ENCODE measurements at places on chromosomes 4 and X.

GRCh38 chr4:143420227-143420626, 83.6 kb downstream of the GAB1 start:
- DNase-seq: no peak

GRCh38 chr4:101098666-101099400, 248.5 kb downstream of the PPP3CA start:
- DNase-seq: no peak

DNA sequence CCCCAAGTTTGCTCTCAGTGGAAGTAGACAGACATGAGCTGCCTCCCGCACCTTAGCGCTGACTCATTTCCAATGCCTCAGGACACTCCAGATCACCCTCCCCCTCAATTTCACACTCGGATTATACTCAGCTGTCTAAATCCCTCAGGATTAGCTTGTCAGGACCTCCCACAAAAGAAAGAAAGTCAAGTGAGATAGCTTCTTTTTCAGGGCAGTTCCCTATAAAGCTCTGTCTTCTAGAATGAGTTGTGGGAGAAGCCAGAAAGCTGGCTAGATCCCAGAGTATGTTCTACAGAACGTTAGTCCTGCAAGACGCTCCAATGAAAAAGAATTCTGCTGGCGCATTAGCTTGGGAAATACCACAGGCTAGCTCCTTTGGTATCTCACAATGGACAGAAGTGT, 51.2 kb upstream of the MTNR1A start:
- peak; percentile 66 for DNase-seq

- DNase-seq: no peak
Observed at GRCh38 chr4:83556816-83557215, 20.9 kb downstream of the GPAT3 start.

GRCh38 chr4:19522966-19523365, 728.7 kb upstream of the SLIT2 start:
- no peak for DNase-seq

GRCh38 chrX:23919148-23919547, 11.3 kb downstream of the CXorf58 start:
- DNase-seq: no peak

GRCh38 chr4:114108869-114109268, 129.4 kb upstream of the ARSJ start:
- peak; percentile 69 for DNase-seq

- DNase-seq: no peak
Observed at GRCh38 chrX:1464041-1464970, 11.6 kb upstream of the ASMTL start.

- DNase-seq: no peak
Observed at GRCh38 chr4:86033171-86033570, 326.7 kb downstream of the MAPK10 start.

- peak; percentile 79 for DNase-seq
Observed at GRCh38 chr4:8267077-8267476, 2.5 kb upstream of the HTRA3 start.

DNA sequence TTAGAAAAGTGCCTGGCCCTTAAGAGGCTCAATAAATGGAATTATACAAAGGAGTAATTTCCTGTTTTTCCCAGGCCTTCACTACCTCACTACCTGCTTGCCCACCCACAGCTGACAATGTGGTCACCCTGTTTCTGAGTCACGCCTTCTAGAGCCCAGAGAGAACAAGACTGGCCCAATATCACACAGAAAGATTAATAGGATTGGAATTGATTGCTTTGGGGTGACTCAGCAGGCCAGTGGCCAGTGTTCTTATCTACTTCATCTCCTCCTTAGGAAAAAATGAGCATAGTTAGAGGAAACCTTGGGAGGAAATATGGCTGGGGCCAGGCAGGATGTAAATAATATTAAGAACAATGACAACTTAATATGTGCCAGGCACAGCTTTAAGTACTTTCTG, 4.5 kb upstream of the FGF16 start:
- no peak for DNase-seq

- DNase-seq: no peak
Observed at GRCh38 chrX:115960440-115961084, 210.0 kb upstream of the AGTR2 start.

DNA sequence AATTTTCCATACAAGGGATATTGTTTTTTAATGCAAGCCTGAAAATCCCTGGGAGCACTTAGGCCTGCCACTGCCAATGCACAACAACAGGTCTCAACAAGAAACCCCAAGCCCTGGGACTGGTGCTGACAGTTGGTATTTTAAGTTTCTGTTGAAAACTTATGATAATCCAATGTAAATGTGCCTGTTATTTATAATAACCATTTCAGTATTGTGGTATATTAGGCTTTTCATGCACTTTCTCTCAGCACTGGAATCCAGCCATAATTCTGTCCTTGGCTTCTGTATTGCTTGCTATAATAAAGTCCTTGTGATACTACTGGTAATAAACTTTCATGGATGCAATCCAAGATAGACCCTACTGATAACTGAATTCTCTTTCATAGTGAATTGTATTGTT, 218.9 kb downstream of the PCDH7 start:
- no peak for DNase-seq

DNA sequence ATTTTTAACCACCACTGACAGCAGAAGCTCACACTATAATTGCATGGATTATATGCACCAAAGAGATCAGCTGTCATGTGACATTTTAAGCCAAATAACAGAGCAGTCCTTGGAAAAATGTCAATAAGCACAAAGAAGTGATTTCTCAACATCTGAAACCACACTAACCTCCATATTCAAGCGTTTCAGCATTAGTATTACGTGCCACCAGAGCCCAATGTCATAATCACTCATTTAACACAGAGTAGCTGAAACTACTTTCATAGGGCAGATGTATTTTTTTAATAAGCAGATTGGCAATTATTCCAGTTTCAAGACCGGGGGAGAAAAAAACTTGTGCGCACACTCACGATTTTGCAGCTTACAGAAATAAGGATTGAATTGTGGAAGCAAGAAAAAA, 76.6 kb downstream of the SH3KBP1 start:
- DNase-seq: no peak

- DNase-seq: no peak
Observed at GRCh38 chr4:112485930-112486329, 30.1 kb downstream of the NEUROG2 start.

- no peak for DNase-seq
Observed at GRCh38 chr4:177214935-177215334, 94.7 kb upstream of the NEIL3 start.

DNA sequence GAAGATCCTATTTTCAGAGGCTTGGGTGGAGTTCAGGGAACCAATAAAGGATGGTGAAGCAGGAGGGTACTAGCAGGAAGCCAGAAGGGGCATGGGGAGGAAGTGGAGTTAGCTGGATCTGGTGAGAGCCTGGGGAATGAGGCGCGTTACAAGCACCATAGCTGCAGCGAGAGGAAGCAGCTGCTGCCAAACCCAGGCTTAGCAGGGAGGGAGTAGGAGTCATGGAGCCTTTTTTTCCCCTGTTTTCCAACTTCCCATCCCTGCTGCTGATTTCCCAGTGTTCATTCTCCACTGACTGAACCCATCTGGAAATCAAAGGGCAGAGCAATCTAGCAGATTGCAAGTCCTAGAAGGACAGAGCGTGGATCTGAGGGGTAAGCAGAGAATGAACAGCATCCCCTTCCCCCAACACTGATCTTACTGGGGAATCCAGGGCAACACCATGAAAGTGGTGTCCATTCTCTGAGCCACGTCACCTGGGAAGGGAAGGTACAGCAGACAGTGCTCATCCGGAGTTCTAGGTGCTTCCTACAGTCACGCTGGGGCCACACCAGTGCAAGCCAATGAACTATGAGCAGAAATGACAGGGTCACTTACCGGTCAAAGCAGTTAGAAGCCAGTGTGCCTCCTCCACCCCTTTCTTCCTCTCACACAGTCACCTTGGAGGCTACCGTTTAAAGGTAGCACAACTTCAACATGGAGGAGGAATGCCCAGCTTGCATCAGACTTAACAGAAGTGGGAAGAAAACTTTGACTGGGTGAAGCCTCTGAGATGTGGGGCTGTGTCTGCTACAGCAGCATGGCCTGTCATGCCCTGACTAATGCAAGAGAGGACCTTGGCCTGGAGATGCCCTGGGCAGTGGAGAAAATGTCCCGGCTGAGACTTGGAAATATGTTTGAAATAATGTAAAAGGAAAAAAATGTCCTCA, 36.7 kb downstream of the SMIM20 start:
- no peak for DNase-seq

- no peak for DNase-seq
Observed at GRCh38 chr4:80026100-80026499, 46.9 kb downstream of the ANTXR2 start.

DNA sequence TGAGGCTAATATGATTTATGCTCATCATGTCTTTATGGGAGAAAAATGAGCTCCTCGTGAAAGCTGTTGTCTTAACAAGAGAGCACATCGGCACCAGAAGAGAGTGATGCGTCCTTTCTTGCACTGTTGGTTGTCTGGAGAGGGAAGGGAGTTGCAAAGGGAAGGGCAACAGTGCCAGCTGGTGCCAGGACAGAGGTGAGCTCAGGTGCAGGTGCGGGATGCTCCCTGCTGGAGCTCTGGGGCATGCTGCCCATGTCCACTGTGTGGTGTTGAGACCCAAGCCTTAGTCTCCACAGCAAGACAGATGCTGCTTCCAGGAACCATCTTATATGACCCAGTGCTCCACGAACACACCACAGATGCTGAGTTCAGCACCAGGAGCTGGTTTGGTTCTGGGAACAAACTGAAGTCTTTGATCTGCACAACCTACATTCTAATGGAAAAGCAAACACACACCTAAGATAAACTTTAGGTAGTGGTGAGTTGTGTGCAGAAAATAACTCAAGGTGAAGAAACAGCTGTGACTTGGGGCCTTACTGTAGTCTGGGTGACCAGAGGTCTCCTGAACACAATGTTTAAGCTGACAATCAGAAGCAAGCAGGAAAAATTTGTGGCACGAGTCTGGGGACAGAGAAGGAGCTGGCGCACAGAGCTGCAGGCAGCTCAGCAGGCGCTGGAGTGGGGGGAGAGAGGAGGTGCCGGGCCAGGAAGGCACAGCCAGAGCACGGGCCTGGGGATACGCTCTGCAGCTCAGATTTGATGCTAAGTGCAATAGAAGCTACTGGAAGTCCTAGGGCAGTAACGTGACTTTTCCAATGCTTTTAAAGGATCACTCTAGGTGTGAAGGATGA, 73.2 kb downstream of the HAUS3 start:
- no peak for DNase-seq

- DNase-seq: no peak
Observed at GRCh38 chr4:142365391-142365790, 480.7 kb downstream of the INPP4B start.

GRCh38 chrX:10110316-10110935, 46.3 kb upstream of the CLCN4 start:
- no peak for DNase-seq

DNA sequence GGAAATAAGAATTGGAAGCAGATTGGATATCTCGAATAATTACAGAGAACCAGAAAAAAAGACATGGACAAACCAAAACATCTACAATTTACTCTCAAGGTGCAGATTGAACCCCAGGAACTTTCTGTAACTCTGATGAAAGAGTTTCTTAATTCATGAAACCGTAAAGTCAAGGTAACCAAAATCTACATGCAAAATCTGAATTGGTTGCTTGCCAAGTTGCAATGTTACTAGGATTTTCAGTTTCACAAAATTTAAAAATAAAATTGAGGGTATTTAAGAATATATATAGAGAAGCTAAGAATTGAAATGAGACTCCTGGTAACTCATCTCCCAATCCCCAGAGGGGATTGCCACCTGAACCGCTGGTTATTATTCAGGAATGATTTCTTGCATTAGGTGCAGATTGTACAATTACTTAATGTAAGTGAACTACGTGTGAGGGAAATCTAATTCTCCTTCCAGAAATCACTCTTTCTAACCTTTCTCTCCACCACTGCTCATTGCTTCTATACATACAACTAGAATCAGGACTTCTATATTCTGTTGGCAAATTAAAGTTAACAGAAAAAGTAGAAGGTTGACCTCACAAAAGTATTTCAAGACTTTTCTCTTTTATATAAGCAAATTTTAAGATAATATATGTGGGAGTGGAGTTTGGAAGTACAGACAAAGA, 221.5 kb upstream of the NDST4 start:
- no peak for DNase-seq

DNA sequence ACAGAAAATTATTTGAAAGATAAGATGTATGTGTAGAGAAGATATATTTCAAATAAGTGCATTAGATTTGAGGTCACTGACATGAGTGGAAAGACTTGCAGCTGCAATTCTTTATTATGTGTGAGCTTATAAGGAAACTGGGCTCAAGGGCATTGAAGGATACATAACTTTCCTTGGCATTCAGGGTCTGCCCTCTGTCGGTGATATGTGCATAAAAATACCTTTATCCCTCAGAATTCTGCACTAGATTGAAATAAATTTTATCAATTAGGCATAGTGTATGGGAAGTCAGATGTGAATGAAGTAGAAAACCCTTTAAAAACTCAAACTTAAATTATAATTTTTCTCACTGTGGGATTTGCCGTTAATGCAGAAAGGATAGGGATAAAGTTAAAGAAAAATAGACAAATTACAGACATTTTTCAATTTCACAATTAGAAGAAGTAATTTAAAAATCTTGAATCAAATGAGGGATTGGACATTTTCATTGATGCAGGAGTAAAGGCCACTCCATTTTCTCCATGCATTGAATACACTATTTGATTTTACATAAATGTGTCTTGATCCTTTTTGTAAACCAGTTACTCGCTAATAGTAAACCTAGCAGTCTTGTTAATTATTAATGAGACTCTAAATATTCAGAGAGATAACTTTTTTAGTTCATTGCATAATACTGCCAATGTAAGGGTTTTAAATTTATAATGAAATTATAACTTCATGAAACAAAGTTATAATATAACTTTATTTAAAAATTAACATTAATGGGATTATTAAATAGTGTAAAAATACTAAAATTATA, 21.0 kb upstream of the ETNPPL start:
- no peak for DNase-seq

DNA sequence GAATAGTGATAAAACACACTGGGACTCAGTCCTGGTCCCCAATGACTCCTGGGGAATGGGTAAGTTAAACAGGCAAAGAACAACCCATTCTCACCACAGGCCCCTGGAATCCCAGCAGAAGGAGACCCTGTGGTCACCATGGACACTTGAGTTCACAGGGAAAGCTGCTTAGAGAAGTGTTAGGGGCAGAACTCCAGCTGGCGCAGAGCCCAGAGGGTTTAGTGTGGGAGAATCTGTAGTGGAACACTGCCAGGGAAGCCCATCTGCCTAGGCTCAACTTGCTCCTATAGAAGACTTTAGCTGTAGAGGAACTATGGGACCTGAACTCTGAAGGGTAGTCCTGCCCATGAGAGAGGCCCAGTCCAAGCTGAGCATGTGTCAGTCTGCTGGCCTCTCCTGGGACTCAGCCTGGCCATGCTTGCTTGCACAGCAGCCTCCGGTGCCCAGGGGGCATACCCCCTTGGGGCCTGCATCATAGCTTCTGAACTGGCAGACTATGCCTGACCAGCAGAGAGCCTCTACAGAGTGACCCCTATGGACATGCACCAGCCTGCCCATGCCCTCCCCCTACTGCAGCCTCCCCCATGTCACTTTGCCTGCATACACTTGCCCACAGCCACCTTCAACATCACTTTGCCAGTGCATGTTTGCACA, 343.5 kb downstream of the IDS start:
- DNase-seq: peak; percentile 54

- DNase-seq: no peak
Observed at GRCh38 chrX:13716905-13717304, 17.5 kb downstream of the TRAPPC2 start.

GRCh38 chrX:155871934-155872333, 9.2 kb upstream of the VAMP7 start:
- DNase-seq: no peak
